ENCODE measurements at places on chromosomes 16 and 17.

DNA sequence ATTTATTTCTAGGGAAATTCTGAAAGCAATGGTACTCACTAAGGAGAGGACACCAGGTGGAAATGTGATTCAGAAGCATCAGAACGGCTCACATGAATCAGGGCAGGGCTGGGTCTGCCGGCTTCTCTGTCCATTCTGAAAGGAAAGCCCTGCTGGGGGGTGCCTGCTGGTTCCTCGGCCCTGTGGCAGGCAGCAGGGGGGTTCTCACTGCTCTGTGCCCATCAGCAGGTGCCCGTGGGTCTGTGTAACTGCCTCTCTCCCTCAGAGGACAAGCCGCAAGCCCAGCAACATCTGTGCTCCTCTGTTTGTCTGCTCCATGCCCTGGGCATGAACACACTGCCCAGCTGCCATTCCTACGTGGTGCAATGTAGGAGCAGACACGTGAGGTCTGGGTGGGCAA, 74.9 kb upstream of the ZNF423 start:
- no peak for DNase-seq

- no peak for DNase-seq
Measured at GRCh38 chr17:49926886-49927285, 42.1 kb upstream of the DLX4 start.

DNA sequence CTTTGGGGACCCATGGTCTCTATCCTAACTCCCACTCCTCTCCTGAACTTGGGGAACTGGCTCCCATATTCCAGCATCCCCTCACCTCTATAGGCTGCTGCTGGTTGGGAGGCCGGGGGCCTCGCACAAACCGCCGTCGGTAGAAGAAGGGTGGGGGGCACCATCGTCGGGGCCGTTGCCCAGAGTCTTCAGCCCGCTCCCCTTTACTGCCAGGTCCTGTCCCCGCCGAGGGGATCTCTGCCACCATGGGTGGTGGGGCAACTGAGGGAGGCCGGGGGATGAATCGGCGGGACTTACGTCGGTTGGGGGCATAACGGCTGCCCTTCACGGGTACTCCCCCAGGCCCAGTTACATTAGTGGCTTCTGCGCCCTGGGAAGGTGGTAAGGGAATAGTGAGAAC, 4.3 kb downstream of the YBX2 start:
- DNase-seq, result no peak

DNA sequence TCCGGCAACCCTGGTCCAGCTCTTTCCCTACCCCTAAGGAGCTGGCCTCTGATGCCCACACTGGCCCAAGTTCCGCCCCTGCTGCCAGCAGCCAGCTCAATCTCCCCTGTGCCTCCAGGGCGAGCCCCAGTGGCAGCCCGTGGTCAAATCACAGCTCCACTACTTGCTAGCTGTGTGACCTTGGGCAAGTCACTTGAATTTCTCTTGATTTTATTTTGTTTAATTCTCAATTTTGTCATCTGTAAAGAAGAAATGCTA, 10.3 kb downstream of the CASKIN2 start:
- DNase-seq, result no peak

DNA sequence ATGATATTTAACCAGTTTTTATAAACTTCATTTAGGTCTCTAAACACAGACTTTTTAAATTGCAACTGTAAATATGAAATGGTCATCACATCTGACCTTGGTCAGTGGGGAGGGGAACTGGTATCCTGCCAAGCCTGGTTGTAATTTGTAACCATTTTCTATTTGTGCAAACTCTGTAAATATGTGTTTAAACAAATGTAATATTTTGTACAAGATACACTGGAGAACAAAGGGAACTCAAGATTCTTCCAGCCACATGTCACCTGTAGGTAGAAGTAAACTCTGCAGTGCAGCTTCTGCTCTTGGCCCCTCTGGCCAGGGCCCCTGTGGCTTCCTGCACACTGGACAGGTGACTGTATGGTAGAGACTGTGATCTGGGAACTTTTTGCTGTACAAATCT, 35.8 kb downstream of the AKAP1 start:
- DNase-seq, result no peak

- peak; percentile 29 for DNase-seq
Measured at GRCh38 chr16:6081320-6081976, 983.9 kb upstream of the EEF2KMT start.

GRCh38 chr17:74132354-74132753, 71.1 kb upstream of the RPL38 start:
- DNase-seq, result no peak

- DNase-seq, result no peak
Measured at GRCh38 chr17:72268431-72268830, 147.6 kb downstream of the SOX9 start.

DNA sequence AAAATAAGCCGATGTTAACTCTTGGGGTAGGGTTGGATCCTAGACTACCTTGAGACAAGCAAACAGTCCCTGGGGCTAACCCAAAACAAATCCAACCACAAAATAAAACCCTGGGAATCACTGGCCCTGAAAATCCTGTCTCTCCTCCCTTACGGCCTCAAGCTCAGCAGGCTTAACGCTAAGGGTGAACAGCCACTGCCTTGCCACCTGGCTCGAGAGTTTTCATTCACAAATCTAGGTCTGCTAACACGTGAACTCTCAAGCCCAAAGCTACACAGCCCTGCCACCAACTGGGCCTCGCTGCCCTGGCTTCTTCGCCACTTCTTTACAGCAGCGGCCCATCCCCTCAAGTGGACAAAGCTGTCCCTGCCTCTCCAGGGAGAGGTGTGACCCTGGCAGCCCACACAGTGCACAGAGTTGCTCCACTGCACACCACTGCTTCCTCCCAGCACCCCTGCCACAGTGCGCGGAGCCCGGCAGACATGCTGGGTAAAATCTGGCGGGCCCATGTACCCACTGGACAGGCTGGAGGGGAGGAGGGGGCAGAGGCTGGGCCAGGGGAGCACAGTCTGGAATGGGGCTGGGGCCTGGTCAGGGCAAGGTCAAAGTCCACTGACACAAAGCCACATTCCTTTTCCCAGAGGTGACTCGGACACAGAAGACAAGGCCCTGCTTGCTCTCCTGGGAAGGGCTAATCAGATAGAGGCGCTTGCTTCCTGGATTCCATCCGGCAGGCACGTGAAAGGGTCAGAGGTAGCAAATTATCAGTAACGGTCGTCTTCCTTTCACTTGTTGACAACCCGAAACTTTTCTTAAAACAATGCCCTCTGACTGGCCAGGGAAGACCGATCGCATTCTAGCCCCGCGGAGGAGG, 996 bp downstream of the PCYT2 start:
- no peak for DNase-seq

DNA sequence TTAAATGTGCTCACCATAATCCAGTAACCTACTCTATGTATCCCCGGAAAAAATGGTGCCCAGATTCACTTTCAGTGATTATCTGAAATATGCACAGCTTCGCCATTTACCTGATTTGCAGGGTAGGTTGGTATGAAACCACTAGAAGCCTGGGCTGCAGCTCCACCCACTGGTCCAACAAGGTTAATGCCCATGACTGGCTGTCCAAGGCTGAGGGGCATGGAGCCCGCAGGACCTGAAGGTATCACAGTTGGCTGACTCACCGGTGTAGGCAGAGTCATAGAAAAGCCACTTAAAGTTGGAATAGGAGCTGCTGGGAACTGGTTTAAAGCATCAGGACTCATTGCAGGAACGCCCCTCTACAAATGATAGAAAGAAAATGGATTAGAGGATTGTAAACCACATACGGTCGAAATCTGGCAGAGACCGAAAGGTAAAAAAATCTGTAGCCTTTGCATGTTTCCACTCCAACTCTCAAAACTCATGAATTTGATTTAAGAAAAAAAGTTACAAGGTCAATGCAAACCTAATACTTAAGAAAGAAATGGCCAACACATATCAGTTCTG, 38.6 kb downstream of the SYNRG start:
- peak; percentile 39 for DNase-seq

GRCh38 chr16:83887080-83887479, 11.8 kb upstream of the MLYCD start:
- DNase-seq, result no peak

DNA sequence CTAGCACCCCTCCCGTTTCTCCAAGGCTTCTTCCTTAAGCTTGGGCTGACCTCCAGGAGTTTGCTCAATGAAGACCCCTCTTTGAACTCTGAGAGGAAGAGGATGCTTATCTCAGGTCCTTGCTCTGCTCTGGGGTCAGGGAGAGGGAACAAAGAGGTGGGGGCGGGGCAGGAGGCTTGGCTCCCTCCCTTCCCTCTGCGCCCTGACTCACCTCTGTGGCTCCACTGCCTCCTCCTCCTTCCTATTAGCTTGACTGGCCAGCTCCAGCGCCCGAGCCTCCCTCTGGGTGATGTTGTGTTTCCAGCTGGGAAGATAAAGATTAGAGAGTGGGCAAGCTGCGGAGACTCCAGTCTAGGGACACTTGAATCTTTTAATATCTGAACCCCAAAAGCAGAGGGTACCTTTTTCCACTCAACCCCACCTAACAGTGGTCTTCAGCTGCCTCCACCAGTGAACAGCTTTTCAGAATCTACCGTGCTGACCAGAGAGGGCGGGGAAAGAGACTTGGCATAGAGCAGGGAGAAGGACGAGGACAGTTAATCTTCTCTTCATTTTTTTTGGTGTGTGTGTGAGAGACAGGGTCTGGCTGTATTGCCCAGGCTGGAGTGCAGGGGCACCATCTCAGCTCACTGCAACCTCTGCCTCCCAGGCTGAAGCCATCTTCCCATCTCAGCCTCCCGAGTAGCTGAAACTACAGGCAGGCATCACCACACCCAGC, 6.7 kb downstream of the GIP start:
- DNase-seq, result no peak

GRCh38 chr17:75003070-75003956, 9.2 kb upstream of the MRPL58 start:
- no peak for DNase-seq

- DNase-seq, result no peak
Measured at GRCh38 chr17:32757963-32758362, 119.0 kb downstream of the MYO1D start.

- no peak for DNase-seq
Measured at GRCh38 chr16:50271148-50272041, 5.0 kb downstream of the ADCY7 start.

Data from activated CD4-positive, alpha-beta T cell treated with anti-CD3 and anti-CD28 coated beads, Interleukin-10, Interleukin-2, amounts not matched to agents 100 ng/mL and 50 ng/mL, durations not matched to agents 16 hours and 8 hours (primary cell).